ENCODE measurements at places on chromosomes 3 and 15. TPM values are rescaled to one million over a fixed set of nuclear protein-coding genes. Genes with fewer than 3 reads are reported as not detected.

Gene MAP1A
- 2.0 TPM for total RNA-seq

Gene SLCO2A1
- total RNA-seq: 1.6 TPM

Gene NME9
- 0.14 TPM for total RNA-seq

DNA sequence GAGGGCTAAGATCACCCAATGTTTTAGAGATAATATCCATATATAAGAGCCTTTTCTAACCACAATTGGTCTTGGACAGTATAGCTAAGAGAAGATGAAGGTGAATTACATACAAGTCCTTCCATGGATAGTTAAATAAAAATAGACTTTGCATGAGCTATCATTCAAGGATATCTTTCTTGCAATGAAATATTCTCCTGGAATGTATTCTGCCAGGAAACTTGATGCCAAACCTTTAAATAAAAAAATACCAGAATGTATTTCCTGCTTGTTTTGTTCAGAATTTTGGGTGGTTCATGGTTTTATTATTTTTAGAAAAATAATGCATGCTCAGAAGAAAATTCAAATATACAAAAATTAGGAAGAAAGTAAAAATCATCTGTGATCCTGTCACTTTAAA lies 88.8 kb upstream of the PPIB start:
- H3K27me3 ChIP-seq: no peaks in the 10 kb centered on the region
- peaks cover 17% of the 10 kb centered on the region for H3K4me1 ChIP-seq
- H3K36me3 ChIP-seq: no peaks in the 10 kb centered on the region

DNA sequence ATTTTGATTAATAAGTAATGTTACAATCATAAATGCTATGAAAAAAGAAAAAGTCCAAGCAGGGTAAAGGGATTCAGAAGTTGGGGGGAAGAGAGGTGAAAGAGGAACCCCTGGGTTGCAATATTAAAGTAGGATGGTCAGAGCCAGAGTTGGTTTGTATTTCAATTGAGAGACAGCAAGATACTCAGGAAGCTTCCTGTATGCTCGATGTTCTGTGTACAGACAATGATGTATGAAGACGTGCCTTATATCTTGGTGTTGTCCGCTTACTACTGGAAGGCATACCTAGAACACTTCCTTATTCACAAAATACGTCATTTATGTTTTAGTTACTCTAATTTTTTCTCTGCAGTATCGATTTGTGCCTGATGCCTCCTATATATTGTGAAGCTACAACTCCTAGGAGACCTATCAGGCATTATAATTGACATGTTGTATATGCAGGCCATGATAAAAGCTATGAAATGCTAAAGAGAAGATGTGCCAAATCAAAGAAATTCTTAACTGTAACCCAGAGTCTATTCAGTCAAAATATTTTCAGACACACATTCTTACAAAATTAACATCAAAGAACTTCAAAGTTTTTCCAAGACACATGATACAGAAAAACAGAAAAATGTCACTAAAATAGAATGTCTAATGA lies 87.5 kb downstream of the TBL1XR1 start:
- H3K4me3 ChIP-seq: no peak overlapping the region
- H3K27me3 ChIP-seq: no peaks in the 10 kb centered on the region
- no peak for DNase-seq
- no peaks in the 10 kb centered on the region for H3K36me3 ChIP-seq
- H3K27ac ChIP-seq: 0 out of 2 replicates have a peak overlapping the region, but pooled peaks have one; percentile 35
- H3K4me1 ChIP-seq: peaks cover 67% of the 10 kb centered on the region
